Metanephros (tissue), 2 donors: ENCODE measurements at places on chromosomes 5 and 9. TPM values are rescaled to one million over a fixed set of nuclear protein-coding genes. Genes with fewer than 3 reads are reported as not detected.

Gene NR6A1
- 1.2 TPM for total RNA-seq

Gene FOXD4
- total RNA-seq: 0.47 TPM

Gene MCIDAS
- 0.18 TPM for total RNA-seq

Gene MRPL50
- total RNA-seq: 24.1 TPM

Gene IL7R
- 1.6 TPM for total RNA-seq

Gene BNIP1
- total RNA-seq: 9.7 TPM

Gene SPINK5
- total RNA-seq: 1.3 TPM

Gene RNF14
- total RNA-seq: 58.0 TPM

Gene SIT1
- 0.41 TPM for total RNA-seq

Gene SAP30L
- 23.4 TPM for total RNA-seq

Gene VCAN
- total RNA-seq: 284 TPM

Gene LCNL1
- 0.41 TPM for total RNA-seq

Gene IFNB1
- not detected for total RNA-seq

Gene TIMD4
- 0.93 TPM for total RNA-seq
